ENCODE measurements at places on chromosomes 1 and 21. TPM values are rescaled to one million over a fixed set of nuclear protein-coding genes. Genes with fewer than 3 reads are reported as not detected.

Gene TSTD1
- 79.0 TPM for polyA plus RNA-seq

- no peak for DNase-seq
Measured at GRCh38 chr21:22885079-22885478, 1886.9 kb downstream of the NCAM2 start.

DNA sequence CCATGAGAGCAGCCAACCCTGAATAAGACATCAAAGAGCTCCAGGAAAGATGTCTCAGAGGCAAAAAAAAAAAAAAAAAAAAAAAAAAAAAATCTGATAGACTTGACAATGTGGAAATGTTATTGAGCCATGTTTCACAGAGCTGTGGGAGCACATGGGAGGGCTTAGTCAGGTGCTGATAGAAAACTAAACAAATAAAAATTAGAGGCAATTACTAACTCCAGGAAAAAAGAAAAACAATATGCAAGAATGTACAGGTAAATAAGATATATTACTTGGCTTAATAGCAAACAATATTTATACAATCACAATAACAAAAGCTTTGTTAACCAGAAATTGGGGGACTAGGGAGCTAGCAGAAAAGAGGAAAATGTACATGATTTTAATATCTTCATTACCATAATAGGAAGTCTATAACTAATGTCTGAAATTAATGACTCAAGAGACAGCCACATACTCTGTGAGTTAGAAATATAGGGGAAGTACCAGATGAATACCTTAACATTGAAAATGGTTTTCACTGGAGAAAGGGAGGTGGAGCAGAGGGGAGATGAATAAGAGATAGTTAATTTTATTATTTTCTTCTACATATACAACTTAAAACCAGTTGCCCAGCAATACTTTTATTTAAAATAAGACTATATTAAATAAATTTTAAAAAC is 16.9 kb upstream of the RGS16 start:
- no peak for DNase-seq

DNA sequence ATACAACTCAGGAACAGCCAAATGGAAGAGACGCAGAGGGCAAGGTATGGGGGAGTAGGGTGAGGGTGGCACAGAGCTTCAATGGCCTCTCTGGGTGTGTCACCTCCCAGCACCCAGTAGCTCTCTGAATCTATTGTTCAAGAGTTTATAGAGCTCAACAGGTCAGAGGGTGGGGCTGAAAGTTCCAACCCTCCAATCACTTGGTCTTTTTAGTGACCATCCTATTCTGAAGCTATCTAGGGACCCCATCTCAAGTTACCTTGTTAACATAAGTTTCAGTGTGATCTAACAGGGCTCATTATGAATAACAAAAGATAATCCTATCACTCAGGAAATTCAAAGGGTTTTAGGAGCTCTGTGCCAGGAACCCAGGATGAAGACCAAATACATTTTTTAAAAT is 31.2 kb upstream of the ZNF697 start:
- DNase-seq, result no peak

DNA sequence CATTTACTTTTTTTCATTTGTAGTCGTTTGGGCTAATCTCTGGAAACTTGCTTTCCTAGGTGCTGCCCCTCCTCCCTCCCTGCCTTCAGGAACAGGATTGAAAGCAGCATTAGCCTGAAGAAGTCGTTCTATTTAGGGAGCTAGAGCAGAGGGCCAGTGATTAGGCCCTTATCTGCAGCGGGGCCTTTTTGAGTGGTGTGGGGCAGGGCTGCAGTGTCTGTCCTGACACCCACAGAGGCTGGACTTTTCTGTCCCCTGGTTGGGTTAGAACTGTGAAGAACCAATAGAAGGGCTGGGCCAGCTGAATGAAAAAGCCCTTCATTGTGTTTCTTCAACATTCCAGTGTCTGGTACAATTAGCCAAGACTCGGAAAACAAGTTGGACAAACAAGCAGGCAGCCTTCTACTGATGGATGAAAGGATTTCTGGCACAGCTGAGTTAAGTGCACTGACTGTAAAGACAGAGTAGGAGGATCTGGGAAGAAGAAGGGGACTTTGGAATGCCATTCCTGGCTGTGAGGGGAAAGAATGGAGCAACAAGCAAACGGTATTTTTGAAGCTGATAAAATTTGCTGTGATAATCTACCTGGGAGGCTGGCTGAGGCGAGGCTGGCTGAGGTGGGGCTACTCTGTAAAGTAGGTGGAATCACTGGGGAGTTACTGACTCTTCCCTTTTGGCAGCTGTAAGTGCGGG is 9.7 kb downstream of the MACF1 start:
- no peak for DNase-seq

- no peak for DNase-seq
Measured at GRCh38 chr1:54260810-54261209, 60.8 kb downstream of the MRPL37 start.

All from renal pelvis (tissue), 12 donors.